NCI-H82 (cell line): ENCODE measurements at places on chromosomes 11 and 22.
A peak's percentile ranks its signal among the peaks of the same experiment; 100 is the strongest.

- DNase-seq = no peak
These were observed 22.9 kb upstream of the THY1 start for GRCh38 chr11:119445850-119446249.

GRCh38 chr11:26088391-26088790 is 243.5 kb upstream of the ANO3 start:
- no peak for DNase-seq

DNA sequence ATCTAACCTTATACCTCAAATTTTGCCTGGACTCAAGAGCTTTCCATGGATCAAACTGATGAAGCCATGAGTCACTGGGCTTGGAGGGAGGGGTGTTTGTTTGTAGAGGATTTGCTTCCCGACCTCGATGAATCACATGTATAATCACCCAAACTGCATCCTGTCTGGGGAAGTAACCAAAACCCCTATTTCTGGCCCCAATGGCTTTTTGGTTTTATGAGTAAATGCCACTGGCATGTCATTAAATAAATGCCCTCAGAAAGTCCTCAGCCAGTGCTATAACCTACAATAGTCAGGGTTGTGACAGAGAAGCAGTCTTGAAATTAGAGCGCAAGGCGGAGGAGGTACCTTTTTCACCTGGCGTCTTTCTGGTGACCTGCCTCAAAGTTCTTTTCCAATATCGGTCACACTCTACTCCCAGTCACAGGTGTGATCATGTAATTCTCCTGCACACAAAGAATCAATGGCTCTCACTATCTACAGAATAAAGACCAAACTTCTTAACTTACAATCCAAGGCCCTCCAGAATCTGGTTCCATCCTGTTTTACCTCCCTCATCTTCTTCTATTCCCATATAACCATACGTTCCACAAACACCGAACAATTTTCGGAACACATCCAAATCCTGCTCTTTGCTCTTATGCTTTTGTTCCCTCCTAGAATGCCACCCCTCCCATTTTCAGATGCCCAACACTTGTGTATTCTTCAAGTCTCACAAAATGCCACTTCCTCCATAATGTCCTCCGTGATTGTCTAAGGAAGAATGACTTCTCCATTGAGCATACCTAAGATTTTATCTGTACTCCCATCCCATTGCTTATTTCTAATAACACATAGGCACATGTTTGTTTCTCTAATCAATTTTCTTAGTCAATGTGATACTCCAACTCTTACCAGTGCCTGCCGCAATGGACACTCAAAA is 81.3 kb upstream of the BLID start:
- no peak for DNase-seq

- DNase-seq = no peak
These were observed 436.0 kb downstream of the RAB38 start for GRCh38 chr11:87739261-87739660.

DNA sequence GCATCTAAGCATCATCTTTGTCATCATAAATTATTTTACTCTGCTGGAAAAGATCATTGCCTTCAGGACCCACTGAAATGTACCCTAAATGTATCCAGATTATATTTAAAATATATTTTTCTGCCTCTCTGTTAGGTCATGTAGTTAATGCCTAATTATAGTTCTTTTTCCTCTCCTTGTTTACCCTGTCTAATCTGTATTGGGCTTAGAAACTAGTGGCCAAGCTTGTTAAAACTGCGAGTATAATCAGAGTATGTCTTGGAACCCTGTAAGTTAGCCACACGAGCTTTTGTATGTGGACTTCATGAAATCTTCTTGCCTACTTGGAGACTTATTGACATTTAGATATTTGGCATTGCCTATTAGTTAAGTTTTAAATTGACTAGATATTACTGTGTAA is 55.6 kb downstream of the ARFGAP2 start:
- DNase-seq = no peak

- no peak for DNase-seq
These were observed 78.4 kb downstream of the HSD17B12 start for GRCh38 chr11:43758927-43759326.

- DNase-seq = no peak
These were observed 18.1 kb downstream of the RNF141 start for GRCh38 chr11:10522921-10523320.

DNA sequence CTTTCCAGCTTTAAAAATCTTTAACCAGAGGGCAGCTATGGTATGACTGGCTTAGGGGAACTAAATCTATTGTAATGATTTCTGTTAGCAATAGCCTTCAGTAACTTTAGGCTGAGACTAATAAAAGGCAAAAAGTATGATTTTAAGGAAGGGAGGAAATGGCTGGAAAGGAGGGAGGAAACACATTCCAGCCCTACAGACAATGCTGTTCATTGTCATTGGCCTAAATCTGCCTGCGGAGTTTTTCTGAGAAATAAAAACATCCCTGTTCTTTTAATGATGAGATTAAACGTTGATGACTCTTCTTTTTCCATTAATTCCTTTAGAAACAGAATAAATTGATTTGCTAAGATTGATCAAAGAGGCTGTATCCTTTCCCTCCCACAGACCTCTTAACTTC is 99.6 kb upstream of the GRAMD1B start:
- DNase-seq = no peak

DNA sequence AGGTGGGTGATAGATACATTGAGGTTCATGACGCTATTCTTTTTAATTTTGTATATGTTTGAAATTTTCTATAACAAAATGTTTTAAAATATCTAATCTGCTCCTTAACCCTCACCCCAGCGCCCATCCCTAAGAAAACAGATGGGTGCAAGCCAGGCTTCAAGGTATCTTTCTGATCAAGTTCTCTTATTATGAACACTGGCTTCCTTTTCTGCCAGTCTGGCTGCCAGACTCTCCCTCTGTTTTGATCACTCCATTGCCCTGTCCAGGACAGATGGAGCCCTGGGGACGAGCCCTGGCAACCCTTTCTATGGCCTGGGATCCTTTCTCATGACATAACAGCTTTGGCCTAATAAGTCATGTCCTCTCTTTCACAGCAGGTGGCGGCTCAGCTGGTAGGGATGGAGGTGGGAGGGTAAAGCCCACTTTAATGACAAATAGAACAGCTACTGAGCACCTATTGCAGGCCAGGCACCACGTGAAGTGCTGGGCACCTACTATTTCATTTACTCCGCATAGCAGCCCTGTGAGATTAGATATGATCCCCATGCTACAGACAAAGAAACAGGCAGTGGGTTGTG is 38.4 kb downstream of the DRD2 start:
- DNase-seq = peak; percentile 79

DNA sequence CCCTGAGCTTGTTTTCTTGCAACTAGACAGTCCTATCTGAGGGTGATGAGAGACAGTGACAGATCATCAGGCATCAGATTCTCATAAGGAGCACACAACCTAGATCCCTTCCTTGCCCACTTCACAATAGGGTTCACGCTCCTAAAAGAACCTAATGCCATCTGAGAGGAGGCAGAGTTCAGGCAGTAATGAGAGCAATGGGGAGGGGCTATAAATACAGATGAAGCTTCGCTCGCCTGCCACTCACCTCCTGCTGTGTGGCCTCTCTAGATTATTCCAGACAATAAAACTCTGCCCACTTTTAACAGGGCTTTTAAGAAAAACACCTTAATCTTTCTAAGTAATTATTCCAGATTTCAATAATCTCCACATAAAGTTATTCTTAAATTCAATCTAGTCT is 43.9 kb upstream of the PAK1 start:
- peak; percentile 10 for DNase-seq

DNA sequence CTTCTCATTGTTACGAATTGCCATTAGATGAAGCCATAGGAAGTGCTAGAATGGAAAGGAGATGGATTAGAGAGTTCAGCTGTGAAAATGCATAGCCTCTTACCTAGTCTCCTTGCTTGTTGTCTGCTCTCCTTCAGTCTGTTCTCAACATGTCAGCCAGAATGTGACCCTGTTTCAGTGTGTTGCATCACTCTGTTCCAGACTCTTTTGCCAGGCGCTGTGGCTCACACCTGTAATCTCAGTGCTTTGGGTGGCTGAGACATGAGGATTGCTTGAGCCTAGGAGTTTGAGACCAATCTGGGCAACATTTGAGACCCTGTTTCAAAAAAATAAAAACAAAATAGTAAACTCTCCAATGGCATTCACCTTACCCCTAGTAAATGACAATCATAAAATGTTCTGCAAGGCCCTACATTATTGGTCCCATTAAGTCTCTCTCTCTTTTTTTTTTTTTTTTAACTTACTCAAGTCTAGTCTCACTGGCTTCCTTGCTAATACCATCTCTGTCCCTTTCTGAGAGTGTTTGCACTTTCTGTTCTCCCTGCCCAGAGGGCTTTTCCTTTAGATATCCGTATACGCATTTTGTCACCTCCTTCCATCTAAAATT is 39.4 kb downstream of the CYP2R1 start:
- DNase-seq = no peak

DNA sequence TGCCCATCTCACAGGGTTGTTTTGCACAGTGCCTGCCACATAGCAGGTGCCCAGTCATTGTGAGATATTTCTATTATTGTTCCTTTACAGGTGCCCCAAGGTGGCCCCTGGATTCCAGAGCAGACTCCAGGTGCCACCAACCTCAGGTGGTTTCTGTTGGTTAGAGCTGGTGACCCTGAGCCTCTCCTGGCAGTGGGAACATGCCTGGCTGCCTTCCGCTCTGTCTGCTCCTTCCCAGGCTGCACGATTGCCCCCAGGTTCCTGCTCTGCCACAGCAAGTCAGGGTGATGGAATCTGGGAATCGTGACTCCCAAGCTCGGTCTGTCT is 12.6 kb upstream of the OMP start:
- no peak for DNase-seq

- DNase-seq = no peak
These were observed 52.1 kb upstream of the EIF3M start for GRCh38 chr11:32531528-32531927.

GRCh38 chr11:5596607-5597201 is at the start of gene TRIM6:
TSS of gene TRIM6 (plus strand) at chr11:5596637. CDS start at chr11:5596898, 261 bp downstream.
- DNase-seq = peak; percentile 23

- DNase-seq = no peak
These were observed 8.8 kb upstream of the CTSD start for GRCh38 chr11:1772270-1773130.

- DNase-seq = no peak
These were observed 1205.4 kb downstream of the TBC1D22A start for GRCh38 chr22:47967831-47968230.

GRCh38 chr22:36569999-36570398 is 41.0 kb upstream of the EIF3D start:
- DNase-seq = peak; percentile 77

GRCh38 chr11:130070846-130071200 is 1.1 kb downstream of the APLP2 start:
- no peak for DNase-seq

DNA sequence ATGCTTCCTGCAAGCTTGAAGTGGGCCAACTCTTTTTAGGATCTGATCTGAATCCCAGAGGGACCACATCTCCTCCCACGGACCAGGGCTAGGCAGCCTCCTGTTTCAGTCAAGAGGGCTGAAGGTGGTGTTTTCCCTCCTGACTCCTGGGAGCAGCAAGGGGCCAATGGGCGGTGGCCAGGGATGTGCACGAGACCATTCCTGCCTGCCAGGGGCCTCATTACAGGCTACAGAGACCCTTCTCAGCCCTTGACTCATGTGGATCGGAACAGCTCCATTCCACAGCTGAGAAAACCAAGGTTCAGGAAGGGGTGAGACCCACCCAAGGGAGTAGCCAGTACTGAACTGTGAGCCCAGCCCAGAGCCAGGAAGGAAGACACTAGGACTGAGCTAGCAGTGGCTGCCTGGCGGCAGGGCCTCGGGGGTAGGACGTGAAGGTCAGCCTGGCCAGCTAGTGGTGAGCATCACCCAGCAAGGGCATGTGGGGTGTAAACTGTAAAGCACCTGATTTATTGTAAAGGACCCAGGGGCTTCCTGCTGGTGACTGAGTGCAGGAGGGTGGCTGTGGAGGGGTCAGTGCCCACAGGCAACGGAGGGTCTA is 3.4 kb upstream of the P2RY6 start:
- no peak for DNase-seq

GRCh38 chr22:48055827-48056226 is 1293.4 kb downstream of the TBC1D22A start:
- DNase-seq = no peak

DNA sequence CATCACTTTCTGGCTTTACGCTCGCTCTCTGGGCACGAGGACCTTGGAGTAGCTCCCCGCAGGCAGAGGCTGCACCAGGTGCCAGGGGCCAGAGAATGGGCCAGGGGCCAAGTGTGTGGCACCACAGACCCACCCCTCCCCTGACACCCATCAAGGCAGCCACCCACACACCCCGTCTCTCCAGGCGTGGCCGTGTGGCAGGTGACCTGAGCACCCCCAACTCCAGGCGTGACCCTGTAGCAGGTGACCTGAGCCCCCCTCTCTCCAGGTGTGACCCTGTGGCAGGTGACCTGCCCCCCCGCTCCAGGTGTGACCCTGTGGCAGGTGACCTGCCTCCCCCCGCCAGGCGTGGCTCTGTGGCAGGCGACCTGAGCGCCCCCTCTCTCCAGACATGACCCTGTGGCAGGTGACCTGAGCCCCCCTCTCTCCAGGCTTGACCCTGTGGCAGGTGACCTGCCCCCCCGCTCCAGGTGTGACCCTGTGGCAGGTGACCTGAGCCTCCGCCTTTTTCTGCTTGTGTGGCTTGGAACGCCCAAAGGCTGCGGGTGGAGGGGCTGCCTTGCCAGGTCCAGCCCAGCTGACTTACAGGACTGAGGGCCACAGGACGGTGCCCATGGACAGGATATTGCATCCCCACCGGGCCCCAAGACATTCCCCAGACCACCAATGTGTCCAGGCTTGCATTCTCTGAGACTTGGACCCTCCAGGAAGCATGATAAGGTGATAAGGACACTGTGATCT is 667.2 kb downstream of the BRD1 start:
- no peak for DNase-seq
